Right atrium auricular region (tissue), 2 donors: ENCODE measurements at places on chromosomes 5 and 9. TPM values are rescaled to one million over a fixed set of nuclear protein-coding genes. Genes with fewer than 3 reads are reported as not detected.

MARVELD2 gene
- total RNA-seq = 2.3 TPM

IFNA21 gene
- total RNA-seq = not detected

GABRG2 gene
- not detected for total RNA-seq

MRPL36 gene
- 41.2 TPM for total RNA-seq

SHOC1 gene
- total RNA-seq = not detected

N4BP3 gene
- total RNA-seq = 0.24 TPM

NDOR1 gene
- total RNA-seq = 6.6 TPM

LCN2 gene
- not detected for total RNA-seq

C5orf34 gene
- total RNA-seq = 0.56 TPM

GRCh38 chr9:98009936-98010335, 26.8 kb downstream of the ANP32B start:
- no peak for DNase-seq

GRCh38 chr9:91966503-91966902, 16.5 kb upstream of the ROR2 start:
- no peak for DNase-seq

GRCh38 chr9:99678566-99678965, 143.1 kb upstream of the NR4A3 start:
- no peak for DNase-seq

- no peak for DNase-seq
Observed at GRCh38 chr5:131877873-131878272, 67.6 kb downstream of the MEIKIN start.

GRCh38 chr9:75855509-75855908, 35.0 kb upstream of the PCSK5 start:
- DNase-seq = no peak

- no peak for DNase-seq
Observed at GRCh38 chr9:26357803-26358344, 534.7 kb downstream of the CAAP1 start.

GRCh38 chr9:102796244-102796643, 198.9 kb upstream of the CYLC2 start:
- no peak for DNase-seq

DNA sequence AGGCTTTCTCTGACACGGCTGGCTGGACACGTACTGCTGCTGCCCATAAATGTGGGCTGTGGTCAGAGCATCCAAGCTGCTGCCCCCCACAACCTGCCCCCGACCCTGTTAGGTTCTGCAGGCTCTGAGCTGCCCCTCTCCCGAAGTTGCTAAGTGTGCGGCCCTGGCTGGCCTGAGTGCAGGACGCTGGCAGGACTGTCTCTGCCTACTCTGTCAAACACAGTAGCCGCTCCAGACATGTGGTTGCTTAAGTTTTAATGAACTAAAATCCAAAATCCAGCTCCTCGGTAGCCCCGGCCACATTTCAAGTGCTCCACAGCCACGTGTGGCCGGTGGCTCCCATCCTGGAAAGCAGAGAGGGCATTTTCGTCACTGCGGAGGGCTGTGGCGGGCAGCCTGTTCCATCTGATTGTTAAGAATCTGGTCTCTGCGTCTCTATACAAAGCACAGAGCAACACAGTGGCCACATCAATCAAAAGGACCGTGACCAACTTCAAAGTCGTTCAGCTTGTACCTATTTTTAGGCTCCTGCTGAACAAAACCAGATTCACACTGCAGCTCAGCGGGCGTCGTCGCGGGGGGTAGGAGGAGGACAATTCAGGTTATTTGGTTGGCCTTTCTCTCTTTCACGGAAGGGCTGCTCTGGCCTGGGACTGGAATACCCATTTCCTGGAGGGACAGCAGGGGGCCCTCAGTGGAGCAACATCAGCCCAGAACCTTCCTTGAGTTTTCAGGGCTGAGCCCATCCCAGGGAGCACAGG, 68.9 kb downstream of the PTCH1 start:
- no peak for DNase-seq

GRCh38 chr9:5582835-5583195, 46.1 kb upstream of the RIC1 start:
- peak; percentile 61 for DNase-seq

DNA sequence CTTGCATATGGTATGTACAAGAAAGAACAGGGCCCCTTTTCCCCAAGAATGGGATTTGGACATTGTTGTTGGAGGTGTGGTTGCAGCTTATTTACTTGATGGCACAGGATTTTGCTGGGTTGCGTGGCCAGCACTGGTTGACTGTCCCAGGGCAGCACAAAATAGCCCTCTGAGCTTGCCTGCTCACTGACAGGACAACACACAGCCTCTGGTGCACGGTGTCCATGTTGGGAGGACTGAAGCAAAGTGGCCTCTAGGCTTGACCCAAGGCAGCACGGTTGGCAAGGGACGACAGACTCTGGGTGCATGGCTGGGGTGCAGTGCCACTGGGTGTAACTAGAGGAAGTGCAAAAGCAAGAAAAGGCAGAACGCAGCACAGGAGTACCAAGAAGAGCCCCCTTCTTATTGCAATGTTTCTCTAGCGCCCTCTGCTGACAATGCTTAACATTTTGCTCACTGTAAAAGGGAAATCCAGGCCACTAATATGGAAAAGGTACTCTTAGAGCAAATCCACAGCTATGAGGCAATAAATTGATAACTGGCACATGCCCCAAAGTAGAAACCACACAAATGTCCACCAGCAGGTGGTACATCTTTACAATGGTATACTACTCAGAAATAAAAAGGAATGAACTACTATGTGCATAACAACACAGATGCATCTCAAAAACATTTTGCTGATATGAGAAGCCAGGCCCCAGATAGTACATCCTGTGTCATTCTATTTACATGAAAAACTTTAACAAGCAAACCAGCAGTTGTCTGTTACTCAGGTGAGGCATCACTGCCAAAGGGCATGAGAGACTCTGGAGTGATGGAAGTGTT, 47.4 kb upstream of the BARX1 start:
- DNase-seq = no peak

DNA sequence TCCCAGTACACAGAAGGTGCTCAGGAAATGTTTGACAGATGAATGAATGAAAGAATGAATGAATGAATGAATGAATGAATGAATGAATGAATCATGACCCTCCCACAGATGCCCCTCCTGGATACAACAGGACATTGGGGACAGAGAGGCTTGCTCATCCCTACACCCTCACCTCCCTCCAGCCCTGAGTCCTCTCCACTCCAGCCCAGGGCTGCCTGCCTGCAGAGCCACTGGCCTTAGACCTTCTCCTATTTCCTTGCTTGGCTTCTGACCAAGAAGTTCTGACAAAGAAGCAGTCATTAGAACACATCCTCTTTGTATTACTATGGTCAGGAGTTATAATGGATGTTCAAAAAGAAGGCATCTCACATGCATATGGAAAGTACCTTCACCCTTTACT, 240.7 kb upstream of the DAPK1 start:
- no peak for DNase-seq

DNA sequence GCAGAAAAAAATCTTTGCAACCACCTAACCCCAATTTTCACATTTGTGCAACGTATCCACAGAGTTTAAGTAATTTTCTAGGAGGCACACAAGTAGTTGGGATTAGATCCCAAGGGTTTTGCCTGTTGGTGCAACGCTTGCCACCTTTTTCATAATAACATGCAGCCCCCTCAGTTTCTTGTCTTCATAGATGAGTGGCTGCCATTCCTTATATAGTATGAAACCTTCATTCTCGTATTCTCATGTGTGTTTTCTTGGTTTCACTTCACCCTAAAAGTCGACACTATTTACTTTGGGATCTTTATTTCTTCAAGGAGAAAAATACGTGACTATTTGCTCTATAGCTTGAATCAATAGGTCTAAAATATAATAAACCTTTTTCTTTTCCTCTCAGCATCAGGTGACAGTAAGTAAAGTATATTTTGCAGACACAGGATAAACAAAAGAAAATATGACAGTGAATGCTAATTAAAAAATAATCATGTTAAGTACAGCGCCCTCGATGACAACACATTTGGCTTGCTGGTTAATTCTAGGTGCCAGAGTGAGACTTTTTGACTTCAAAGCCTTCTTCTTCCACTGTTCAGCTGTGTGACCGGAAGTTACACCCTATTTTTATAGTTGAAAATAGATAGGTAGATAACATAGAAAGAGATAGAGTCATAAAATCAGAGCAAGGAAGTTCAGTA, 342.8 kb upstream of the CCNG1 start:
- DNase-seq = no peak

- no peak for DNase-seq
Observed at GRCh38 chr5:15702102-15702501, 202.1 kb downstream of the FBXL7 start.

- DNase-seq = no peak
Observed at GRCh38 chr5:32487424-32487823, 42.9 kb upstream of the ZFR start.

DNA sequence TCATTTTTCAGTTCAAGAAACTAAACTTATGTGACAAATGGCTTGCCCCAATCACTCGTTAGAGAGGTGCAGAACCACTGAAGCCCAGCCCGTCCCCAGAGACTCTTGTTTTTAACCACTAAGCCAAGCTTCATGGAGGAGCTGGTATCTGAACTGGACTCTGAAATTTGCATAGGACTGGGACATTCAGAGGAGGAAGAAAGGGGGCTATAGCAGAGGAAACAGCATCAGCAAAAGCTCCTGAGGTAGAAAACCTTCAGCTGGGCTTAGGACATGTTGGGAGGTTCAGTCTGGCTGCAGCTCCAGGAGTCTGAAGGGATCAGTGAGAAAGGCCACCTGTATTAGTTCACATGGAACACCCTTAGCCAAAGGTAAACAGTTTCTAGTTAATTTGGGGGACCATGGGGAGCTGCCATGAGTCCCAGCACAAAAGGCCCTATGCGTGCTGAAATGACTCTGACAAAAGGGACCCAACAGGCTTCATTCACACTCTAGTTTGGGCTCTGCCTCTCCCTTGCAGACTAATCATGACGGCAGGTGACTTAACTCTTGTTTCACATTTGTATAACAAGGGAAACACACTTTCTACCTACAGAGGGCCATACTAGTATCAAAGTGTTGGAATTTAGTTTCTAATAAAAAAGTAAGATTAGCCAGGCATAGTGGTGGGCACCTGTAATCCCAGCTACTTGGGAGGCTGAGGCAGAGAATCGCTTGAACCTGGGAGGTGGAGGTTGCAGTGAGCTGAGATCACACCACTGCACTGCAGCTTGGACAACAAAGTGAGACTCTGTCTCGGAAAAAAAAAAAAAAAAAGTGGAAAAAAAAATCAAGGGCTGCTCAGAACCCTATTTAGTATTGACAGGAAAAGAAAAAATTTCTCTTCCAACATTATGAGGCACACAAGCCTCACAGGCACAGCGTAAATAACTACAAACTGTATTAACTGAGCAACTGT, 10.2 kb downstream of the FBXO10 start:
- DNase-seq = no peak
